COLO829 (cell line): ENCODE measurements at places on chromosomes 7 and 10.

GRCh38 chr7:147052818-147053217 lies 936.2 kb downstream of the CNTNAP2 start:
- no peak for DNase-seq

DNA sequence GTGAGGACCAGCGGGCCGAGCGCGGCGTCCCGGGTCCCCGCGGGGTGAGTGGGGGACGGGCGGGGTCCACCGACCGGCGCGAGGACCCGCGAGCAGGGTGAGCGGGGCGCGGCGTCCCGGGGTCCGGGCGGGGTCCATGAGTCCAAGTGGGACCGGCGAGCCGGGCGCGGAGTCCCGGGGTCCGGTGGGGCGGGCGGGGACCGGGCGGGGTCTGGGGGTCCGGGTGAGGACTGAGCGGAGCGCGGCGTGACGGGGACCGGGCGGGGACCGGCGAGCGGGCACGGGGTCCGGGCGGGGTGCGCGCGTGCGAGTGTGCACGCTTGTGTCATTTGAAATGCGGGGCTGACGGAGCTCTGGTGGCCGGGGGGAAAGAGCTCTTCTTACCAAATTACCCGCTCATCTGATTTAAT lies 765 bp downstream of the CELF2 start:
- no peak for DNase-seq

DNA sequence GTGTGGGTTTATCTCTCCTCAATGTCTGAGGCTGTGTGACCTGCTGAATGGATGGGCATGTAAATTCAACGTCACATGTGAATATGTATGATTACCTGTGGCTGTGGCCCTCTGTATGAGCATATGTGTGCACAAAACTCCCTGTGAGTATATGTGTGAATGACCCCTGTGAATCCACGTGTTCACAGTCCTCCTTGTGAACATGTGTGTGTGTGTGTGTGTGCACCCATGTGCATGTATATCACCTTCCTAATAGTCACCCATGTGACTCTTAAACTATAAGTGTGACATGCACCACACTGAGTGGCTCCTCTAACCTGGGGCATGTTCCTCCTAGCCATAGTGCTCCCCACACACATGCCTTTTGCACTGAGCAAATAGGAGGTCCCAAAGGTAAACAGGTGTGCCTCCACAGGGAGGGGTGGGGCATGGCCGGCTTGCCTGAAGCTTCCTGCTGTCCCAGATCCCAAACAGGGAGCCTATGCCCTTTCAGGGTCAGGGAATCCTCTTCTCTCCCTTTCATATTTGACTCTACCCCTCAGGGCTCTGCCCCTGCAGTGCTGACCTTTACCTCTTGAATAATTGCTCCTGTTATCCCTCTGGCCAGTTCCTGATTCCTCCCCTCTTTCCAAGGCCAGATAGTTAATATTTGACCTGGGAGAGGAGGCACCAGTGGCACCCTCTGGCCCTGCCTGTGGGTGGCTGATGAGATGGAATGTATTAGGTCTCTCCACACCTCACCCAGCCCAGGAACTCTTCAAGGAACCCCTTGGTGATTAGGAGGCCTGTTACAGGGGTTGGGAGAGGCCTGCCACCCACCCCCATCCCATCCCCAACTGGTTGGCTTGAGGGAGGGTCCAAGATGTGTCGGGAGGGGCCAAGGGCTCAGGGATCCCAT lies 1.9 kb downstream of the SEMA4G start:
- no peak for DNase-seq

- no peak for DNase-seq
Measured at GRCh38 chr10:19998482-19998881, 182.2 kb downstream of the PLXDC2 start.

- DNase-seq, result no peak
Measured at GRCh38 chr10:133079836-133080682, 7.7 kb upstream of the ADGRA1 start.

DNA sequence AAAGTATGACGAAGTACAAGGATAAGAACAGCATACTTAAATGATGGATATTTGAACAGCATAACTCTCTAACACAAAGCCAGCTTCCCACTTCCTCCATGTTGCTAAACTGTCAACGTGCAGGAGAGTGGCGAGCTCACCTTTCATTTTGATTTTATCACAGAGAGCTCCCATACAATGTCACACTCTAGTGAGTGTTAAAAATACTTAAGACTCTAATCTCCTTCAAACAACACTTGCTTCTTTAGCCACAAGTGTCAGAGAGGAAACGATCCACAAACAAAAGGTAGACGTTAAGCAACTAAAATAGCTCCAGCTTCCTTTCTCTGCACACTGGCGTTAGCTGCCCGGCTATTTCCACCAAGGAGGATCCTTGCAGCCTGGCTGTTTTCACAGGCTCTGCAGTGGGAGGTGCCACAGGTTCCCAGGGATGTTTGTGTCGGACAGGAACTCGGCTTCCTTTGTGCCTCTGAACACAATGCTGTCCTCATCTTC lies 194.6 kb downstream of the COBL start:
- DNase-seq, result no peak

DNA sequence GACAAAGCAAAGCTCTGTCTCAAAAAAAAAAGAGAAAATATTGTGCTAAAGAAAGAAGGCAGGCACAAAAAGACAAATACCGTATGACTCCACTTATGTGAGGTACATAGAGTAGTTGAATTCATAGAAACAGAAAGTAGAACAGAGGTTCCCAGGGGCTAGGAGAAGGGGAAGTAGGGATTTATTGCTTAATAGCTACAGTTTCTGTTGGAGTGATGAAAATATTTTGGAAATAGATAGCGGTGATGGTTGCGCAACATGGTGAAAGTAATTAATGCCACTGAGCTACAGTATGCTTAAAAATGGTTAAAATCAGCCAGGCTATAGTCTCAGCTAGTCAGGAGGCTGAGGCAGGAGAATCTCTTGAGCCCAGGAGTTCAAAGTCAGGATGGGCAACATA lies 18.5 kb upstream of the NPFFR1 start:
- DNase-seq, result no peak

DNA sequence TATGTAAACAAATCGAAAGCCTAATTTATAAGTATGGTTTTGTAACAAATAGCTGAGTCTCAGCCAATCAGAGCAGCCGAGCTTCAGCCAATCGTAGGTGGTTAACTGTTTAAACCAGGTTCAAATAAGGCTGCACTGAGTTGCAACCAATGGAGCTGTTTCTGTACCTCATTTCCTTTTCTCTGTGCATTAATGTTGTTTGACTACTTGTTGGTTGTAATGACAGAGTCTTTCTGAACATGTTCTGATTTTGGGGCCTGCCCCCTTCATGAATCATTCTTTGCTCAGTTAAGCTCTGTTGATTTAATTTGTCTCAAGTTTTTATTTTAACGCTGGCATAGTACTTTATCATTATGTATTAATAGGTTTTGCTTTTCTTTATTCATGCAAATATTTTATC lies 14.6 kb downstream of the OTUD1 start:
- DNase-seq, result no peak

- no peak for DNase-seq
Measured at GRCh38 chr7:27382307-27382706, 139.7 kb downstream of the EVX1 start.

- no peak for DNase-seq
Measured at GRCh38 chr7:122965306-122965705, 30.2 kb downstream of the TAS2R16 start.

DNA sequence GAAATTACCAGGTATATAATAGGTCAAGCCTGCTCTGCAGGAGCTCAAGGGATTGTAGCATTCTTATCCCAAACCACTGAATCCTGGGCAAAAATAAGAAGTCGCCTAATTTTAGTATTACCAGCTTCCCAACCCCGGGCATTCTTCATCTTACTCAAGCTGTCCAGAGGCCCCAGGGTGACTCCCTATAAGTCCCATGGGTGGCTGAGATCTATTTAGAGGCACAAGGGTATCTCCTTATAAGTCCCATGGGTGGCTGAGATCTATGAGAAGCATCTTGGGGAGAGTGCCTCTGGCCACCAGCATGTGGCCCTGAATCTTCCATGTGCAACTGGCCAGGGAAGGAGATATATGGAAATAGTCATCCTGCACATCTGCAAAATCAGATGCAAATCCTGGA lies 38.9 kb downstream of the PRSS2 start:
- DNase-seq, result no peak
